ENCODE measurements at places on chromosomes 5 and 9. TPM values are rescaled to one million over a fixed set of nuclear protein-coding genes. Genes with fewer than 3 reads are reported as not detected.

The BAAT gene
- total RNA-seq = not detected

GRCh38 chr9:70983723-70984295 lies 137.6 kb downstream of the TRPM3 start:
- H3K36me3 ChIP-seq = no peaks in the 10 kb centered on the region
- DNase-seq = no peak
- H3K4me1 ChIP-seq = no peaks in the 10 kb centered on the region
- H3K4me3 ChIP-seq = no peak overlapping the region
- H3K27ac ChIP-seq = no peak overlapping the region
- no peaks in the 10 kb centered on the region for H3K27me3 ChIP-seq

DNA sequence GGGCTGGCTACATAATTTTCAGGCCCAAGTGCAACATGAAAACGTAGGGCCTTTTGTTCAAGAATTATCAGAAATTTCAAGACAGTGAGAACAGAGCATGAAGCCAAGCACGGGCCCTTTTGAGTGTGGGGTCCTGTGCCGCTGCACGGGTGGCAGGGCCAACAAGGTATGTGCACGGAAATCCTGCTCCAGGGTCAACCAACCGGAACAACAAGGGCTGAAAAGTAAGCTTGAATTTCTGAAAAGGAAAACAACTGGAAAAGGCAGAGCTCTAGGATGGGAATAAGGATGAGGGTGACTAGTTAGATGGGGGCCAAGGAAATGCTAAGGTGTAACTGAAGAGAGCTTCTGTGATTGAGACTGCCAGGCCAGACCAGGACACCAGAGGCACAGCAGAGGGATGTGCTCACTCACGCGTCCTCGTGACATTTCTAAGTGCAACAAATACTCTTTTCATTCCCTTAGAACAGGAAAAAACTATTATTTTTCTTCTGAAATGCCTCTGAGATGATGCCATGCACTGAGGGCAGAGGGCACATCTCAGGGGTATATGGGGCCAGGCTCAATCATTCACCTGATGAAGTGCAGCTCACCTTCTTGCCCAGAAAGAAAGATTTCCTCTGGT lies 80.6 kb upstream of the LRRTM2 start:
- no peaks in the 10 kb centered on the region for H3K27me3 ChIP-seq
- no peaks in the 10 kb centered on the region for H3K36me3 ChIP-seq
- peaks cover 19% of the 10 kb centered on the region for H3K4me1 ChIP-seq

DNA sequence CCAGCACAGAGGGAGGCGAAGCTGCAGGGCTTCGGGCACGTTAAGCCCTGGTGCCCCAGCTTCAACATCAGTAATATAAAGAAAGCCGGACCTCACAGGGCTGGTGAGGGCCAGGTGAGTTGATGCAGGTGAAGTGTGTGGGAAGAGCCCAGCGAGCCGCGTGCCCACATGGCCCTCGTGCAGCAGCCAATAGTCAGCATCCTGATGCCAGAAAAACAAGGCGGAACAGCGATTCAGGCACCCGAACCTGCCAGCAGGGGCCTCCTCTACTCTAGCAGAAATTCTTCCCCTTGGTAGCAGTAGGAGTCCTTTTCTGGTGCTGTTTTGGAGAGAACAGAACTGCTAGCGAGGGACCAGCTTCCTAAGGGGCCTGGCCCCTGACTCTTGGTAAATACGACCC lies 7.8 kb downstream of the MED10 start:
- H3K4me3 ChIP-seq = no peak overlapping the region
- peaks cover 42% of the 10 kb centered on the region for H3K36me3 ChIP-seq
- H3K27me3 ChIP-seq = no peaks in the 10 kb centered on the region
- no peaks in the 10 kb centered on the region for H3K4me1 ChIP-seq

DNA sequence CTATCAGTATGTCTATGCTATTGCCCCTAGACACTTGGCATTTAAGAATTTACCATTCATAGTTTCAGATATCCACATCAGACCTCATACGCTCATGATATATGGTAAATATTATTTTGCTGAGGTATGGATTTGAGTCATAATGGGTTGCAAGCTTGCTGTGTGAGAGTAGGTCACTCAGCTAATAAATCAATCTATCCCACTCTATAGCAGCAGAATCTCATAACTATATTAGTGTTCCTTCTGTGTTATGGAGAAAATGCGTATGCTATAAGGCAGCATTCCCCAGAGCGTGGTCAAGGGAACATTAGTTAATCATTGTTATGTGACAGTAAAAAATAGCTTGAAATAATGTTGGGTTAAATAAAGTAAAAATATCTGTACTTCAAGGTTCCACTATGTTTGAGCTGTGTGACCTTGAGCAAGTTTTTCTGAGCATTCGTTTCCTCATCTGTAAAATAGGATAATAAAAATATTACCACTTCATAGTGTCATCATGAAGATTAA lies 7.7 kb downstream of the TRIM32 start:
- no peaks in the 10 kb centered on the region for H3K27me3 ChIP-seq
- no peak overlapping the region for H3K27ac ChIP-seq
- no peak for DNase-seq
- H3K4me3 ChIP-seq = no peak overlapping the region
- H3K4me1 ChIP-seq = peaks cover 8% of the 10 kb centered on the region
- peaks cover 18% of the 10 kb centered on the region for H3K36me3 ChIP-seq

GRCh38 chr5:143515829-143516228 lies 112.3 kb upstream of the NR3C1 start:
- no peaks in the 10 kb centered on the region for H3K27me3 ChIP-seq
- H3K27ac ChIP-seq = no peak overlapping the region
- H3K4me3 ChIP-seq = no peak overlapping the region
- no peaks in the 10 kb centered on the region for H3K36me3 ChIP-seq

- no peak overlapping the region for H3K27ac ChIP-seq
- no peaks in the 10 kb centered on the region for H3K27me3 ChIP-seq
- H3K36me3 ChIP-seq = no peaks in the 10 kb centered on the region
- no peaks in the 10 kb centered on the region for H3K4me1 ChIP-seq
- DNase-seq = no peak
- H3K4me3 ChIP-seq = no peak overlapping the region
Measured at GRCh38 chr5:97778451-97778850, 595.4 kb upstream of the RIOK2 start.

The RAI14 gene
- total RNA-seq = 11.6 TPM

- no peaks in the 10 kb centered on the region for H3K27me3 ChIP-seq
- H3K36me3 ChIP-seq = peaks cover under 1% of the 10 kb centered on the region
- H3K4me3 ChIP-seq = no peak overlapping the region
- peaks cover 14% of the 10 kb centered on the region for H3K4me1 ChIP-seq
- DNase-seq = no peak
- peak overlapping the region; percentile 34 for H3K27ac ChIP-seq
Measured at GRCh38 chr5:140567136-140567818, 2.6 kb downstream of the SLC35A4 start.

DNA sequence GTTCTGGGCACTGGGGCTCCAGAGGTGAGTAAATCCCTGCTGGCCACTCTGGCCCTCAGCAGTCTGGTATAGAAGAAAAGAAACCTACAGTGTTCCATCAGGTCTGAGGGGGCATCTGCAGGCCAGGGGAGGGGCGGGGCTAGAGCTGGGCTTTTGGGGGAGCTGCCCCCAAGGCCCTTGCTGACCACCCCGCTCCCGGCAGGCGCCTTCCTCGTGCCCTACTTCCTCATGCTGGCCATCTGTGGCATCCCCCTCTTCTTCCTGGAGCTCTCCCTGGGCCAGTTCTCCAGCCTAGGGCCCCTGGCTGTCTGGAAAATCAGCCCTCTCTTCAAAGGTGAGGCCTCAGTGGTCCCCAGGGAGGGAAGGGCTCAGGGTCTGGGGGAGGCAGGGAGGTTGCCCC lies 6.7 kb downstream of the SLC6A7 start:
- H3K4me1 ChIP-seq = no peaks in the 10 kb centered on the region
- no peak overlapping the region for H3K27ac ChIP-seq
- peaks cover 29% of the 10 kb centered on the region for H3K27me3 ChIP-seq
- DNase-seq = no peak
- H3K36me3 ChIP-seq = no peaks in the 10 kb centered on the region

GRCh38 chr5:1873243-1873959 lies 9.3 kb downstream of the IRX4 start:
- no peak for DNase-seq
- H3K4me3 ChIP-seq = no peak overlapping the region
- peaks cover 56% of the 10 kb centered on the region for H3K27me3 ChIP-seq
- peaks cover 47% of the 10 kb centered on the region for H3K4me1 ChIP-seq

DNA sequence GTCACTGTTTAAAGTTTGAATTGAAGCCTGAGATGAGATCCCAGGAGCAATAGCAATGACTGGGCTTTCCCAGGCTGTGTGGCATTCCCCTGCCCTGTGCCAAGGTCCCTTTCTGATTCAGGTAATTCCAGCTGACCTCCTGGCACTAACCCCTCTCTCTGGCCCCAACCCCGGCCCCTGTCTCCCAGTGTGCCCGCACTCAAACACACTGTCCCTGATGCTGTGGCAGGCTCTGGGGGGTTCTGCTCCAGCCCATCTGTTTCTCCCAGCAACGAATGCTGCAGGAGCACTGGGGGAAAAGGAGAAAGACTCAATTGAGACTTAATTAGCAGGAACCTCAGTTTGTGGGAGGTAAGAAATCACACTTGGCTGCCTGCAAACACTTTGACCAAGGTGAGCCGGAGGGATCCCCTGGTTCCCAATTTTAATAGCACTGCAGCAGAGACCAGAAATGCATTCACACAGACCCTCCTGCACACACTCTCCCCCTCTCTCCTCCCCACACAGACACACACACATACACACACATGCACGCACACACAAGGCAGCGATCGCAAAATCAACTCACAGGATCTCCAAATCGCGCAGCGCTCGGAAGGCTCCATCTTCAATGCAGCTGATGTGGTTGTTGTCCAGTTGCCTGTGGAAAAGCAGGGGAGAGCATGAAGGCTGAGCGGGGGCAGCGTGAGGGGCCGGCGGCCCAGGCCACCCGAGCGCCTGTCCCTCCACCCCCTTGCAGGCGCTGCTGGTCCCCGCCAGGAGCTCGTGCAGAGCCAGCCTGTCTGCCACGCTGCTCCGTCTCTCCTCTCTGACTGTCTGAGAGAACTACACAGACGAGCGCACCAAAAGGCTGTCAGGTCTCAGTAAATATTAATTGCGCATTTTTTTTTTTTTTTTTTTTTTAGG lies 265.1 kb upstream of the PANK3 start:
- H3K27ac ChIP-seq = no peak overlapping the region
- H3K27me3 ChIP-seq = no peaks in the 10 kb centered on the region
- H3K36me3 ChIP-seq = no peaks in the 10 kb centered on the region

- H3K27me3 ChIP-seq = peaks cover 49% of the 10 kb centered on the region
- no peaks in the 10 kb centered on the region for H3K36me3 ChIP-seq
- DNase-seq = no peak
- no peak overlapping the region for H3K4me3 ChIP-seq
- no peak overlapping the region for H3K27ac ChIP-seq
- no peaks in the 10 kb centered on the region for H3K4me1 ChIP-seq
Measured at GRCh38 chr5:143618141-143618540, 193.8 kb upstream of the HMHB1 start.

The C8G gene
- total RNA-seq = 10.8 TPM

The GRIA1 gene
- 2.3 TPM for total RNA-seq

DNA sequence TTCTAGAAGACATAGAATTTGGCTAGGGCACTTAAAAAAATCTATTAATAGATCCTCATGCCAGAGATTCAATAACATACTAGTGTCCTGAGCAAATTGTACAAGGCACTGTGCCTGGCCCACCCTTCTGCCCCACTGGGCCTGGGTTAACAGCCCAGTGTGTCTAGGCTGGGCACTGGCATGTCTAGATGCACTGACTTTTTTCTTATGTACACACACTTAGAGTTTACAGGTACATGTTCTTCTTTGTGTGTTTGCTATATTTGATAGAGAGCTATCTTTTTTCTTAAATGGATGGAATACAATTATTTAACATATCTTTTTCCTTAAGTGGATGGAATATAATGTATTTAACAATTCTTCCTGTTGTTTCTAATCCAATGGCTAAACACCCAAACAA lies 241.5 kb downstream of the AUH start:
- peaks cover 24% of the 10 kb centered on the region for H3K4me1 ChIP-seq
- H3K4me3 ChIP-seq = no peak overlapping the region
- no peaks in the 10 kb centered on the region for H3K27me3 ChIP-seq
- DNase-seq = no peak
- no peaks in the 10 kb centered on the region for H3K36me3 ChIP-seq

GRCh38 chr9:73515216-73515615 lies 363.6 kb downstream of the ANXA1 start:
- H3K4me3 ChIP-seq = no peak overlapping the region
- H3K27ac ChIP-seq = no peak overlapping the region
- H3K4me1 ChIP-seq = peaks cover 6% of the 10 kb centered on the region
- no peaks in the 10 kb centered on the region for H3K36me3 ChIP-seq
- DNase-seq = no peak

- no peaks in the 10 kb centered on the region for H3K36me3 ChIP-seq
- H3K27me3 ChIP-seq = no peaks in the 10 kb centered on the region
- H3K27ac ChIP-seq = no peak overlapping the region
- no peaks in the 10 kb centered on the region for H3K4me1 ChIP-seq
- no peak for DNase-seq
Measured at GRCh38 chr9:71326360-71326759, 204.9 kb upstream of the TRPM3 start.

GRCh38 chr5:151110122-151110681 lies 29.4 kb upstream of the TNIP1 start:
- no peaks in the 10 kb centered on the region for H3K27me3 ChIP-seq
- H3K4me3 ChIP-seq = no peak overlapping the region
- no peaks in the 10 kb centered on the region for H3K4me1 ChIP-seq
- DNase-seq = no peak
- peak overlapping the region; percentile 53 for H3K27ac ChIP-seq

The MSMP gene
- total RNA-seq = not detected

The PAEP gene
- total RNA-seq = not detected

DNA sequence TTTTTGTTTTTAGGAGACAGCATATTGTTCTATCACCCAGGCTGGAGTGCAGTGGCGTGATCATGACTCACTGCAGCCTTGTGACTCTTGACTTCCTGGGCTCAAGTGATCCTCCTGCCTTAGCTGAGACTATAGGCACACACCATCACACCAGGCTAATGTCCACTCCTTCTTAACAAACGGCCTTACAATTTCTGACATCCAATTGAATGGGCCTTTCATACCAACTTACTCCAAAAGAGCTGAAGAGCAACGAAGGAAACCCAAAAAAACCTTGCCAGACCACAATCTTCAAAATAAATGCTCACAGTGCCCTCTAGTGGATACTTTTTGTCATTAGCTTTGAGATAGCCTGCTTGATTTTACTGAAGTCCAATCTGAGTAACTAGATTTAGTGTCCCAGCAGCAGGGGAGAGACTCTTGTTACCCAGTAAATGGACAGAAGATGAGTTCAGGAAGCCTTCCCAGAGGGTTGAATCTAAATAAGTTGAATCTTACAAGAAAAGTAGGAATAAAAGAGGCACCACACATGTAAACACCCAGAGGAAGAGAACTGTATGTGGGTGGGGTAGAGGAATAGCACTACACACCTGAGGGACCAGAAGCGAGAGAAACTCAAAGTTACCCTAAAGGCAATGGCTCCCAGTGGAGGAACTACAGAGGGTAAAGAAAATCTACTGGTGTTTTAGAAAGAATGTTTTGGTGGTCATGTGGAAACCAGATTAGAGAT lies 9.3 kb downstream of the ZNF622 start:
- no peak overlapping the region for H3K4me3 ChIP-seq
- H3K36me3 ChIP-seq = peaks cover 46% of the 10 kb centered on the region
- H3K27me3 ChIP-seq = no peaks in the 10 kb centered on the region

- no peaks in the 10 kb centered on the region for H3K36me3 ChIP-seq
- DNase-seq = no peak
- H3K27me3 ChIP-seq = no peaks in the 10 kb centered on the region
Measured at GRCh38 chr5:159759791-159760290, 156.4 kb upstream of the ADRA1B start.
